ENCODE measurements at places on chromosomes 16 and 17. TPM values are rescaled to one million over a fixed set of nuclear protein-coding genes. Genes with fewer than 3 reads are reported as not detected.

The HEATR9 gene
- 0.16 TPM for total RNA-seq

The TNFRSF17 gene
- 0.98 TPM for total RNA-seq

The KRTAP3-2 gene
- total RNA-seq: not detected

The SCIMP gene
- 4.7 TPM for total RNA-seq

The ATP1B2 gene
- total RNA-seq: 0.98 TPM

All from breast epithelium (tissue), 4 donors.